Right ventricle myocardium superior (tissue), 1 donor: ENCODE measurements at places on chromosomes 2 and 18. TPM values are rescaled to one million over a fixed set of nuclear protein-coding genes. Genes with fewer than 3 reads are reported as not detected.

KCNF1 gene
- total RNA-seq: not detected

SMYD5 gene
- total RNA-seq: 15.5 TPM

PIEZO2 gene
- total RNA-seq: 0.32 TPM

GAREM2 gene
- total RNA-seq: 1.3 TPM

DYSF gene
- 45.8 TPM for total RNA-seq

ANKRD30BL gene
- total RNA-seq: not detected

UGT1A3 gene
- not detected for total RNA-seq
